Fibroblast of skin of left biceps (primary cell): ENCODE measurements at places on chromosomes 7 and 10.

GRCh38 chr7:34946486-34946885 is 90.8 kb downstream of the DPY19L1 start:
- no peak for DNase-seq

DNA sequence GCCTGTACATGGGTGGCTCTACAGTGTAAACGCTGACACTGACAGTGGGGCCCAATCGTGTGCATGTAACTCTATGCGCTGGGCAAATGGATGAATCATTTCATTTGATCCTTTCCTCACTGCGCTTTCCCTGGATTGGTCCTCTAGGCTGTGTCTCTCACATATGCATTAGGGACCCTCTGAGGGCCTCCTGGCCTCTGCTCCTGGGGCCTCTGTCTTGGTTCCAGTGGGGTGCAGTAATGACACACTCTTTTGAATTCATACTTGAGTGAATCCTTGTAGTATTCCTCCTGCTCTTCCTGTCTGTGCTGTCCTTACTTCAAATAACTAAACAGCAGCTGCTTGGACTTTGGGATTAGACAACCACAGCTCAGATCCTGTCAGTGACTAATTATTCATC is 176.5 kb upstream of the ADO start:
- DNase-seq, result no peak

DNA sequence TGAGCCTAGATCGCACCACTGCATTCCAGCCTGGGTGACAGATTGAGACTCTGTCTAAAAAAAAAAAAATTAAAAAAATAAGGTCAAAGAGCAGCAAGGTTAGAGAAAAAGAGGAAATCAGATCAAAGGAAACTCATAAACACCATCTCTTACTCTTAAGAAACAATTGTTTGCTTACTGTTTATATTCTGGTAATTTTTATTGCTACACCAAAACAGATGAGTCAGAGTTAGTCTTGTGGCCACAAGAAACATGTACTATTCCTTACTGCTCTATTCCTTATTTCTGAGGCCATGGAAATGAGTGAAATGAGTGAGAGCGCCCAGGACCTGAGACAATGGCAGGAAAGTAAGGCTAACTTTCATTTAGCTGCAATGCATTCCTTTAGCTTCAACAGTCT is 387.3 kb downstream of the HPSE2 start:
- no peak for DNase-seq

GRCh38 chr7:13981070-13981469 is 8.4 kb downstream of the ETV1 start:
- peak; percentile 90 for DNase-seq

- no peak for DNase-seq
Measured at GRCh38 chr10:70950037-70950436, 61.7 kb upstream of the PCBD1 start.

- DNase-seq, result no peak
Measured at GRCh38 chr7:82477733-82478515, 34.3 kb upstream of the CACNA2D1 start.

DNA sequence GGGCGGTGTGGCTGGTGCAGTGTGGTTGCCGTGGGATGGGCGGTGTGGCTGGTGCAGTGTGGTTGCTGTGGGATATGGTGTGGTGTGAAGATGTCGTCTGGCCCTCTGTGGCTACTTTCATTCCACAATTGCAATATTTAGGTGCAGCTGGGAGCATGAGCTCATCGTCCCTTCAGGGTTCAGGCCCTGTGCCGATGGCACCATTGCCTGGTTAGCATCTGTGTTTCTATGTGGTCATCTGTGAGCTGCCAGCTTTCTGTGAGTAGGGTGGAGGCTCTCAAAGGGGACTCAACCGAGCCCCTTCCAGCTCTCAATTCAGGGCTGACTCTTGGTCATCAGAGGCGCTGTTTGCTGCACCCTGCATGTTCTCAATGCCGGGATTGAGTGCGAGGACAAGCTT is 3.6 kb downstream of the ADGRA1 start:
- DNase-seq, result no peak

- DNase-seq, result peak; percentile 64
Measured at GRCh38 chr7:114085592-114086501, 167.0 kb upstream of the PPP1R3A start.

DNA sequence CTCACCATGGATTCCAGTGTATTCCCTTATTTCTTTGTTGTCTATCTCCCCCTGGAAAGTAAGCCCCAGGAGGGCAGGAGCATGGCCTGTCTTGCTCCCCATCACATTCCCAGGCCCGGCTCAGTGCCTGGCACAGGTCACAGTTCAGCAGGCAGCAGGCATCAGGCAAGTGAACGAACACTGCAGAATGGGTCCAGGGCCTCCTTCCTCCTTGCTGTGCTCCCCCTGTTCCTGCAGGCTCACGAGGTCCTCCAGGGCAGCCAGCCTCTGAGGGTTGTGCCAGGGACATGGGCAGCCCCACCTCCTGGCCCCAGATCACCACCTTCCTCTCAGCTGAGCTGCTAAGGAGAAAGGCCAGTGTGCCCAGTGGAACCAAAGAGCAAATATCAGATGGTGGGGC is 41.8 kb downstream of the PDLIM1 start:
- DNase-seq, result no peak

GRCh38 chr10:51642581-51642980 is 56.8 kb downstream of the CSTF2T start:
- DNase-seq, result no peak

DNA sequence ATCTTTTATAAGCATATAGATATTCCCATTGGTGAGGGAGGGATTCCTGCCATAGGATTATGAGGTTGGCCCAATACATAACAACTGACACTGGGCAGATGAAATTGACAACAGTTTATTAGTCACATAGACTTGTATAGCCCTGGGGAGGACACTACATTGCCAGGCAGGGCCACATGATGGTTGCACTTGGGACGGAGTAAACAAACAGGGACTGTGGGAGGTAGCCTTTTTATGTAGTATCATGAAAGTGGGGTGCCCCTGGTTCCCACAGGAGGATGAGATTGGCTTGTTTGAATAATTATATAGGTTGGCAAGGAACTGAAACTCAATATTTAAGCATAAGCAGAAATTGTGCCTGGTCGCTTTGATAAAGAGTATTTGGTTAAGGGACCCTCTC is 23.5 kb downstream of the TRIM24 start:
- no peak for DNase-seq

DNA sequence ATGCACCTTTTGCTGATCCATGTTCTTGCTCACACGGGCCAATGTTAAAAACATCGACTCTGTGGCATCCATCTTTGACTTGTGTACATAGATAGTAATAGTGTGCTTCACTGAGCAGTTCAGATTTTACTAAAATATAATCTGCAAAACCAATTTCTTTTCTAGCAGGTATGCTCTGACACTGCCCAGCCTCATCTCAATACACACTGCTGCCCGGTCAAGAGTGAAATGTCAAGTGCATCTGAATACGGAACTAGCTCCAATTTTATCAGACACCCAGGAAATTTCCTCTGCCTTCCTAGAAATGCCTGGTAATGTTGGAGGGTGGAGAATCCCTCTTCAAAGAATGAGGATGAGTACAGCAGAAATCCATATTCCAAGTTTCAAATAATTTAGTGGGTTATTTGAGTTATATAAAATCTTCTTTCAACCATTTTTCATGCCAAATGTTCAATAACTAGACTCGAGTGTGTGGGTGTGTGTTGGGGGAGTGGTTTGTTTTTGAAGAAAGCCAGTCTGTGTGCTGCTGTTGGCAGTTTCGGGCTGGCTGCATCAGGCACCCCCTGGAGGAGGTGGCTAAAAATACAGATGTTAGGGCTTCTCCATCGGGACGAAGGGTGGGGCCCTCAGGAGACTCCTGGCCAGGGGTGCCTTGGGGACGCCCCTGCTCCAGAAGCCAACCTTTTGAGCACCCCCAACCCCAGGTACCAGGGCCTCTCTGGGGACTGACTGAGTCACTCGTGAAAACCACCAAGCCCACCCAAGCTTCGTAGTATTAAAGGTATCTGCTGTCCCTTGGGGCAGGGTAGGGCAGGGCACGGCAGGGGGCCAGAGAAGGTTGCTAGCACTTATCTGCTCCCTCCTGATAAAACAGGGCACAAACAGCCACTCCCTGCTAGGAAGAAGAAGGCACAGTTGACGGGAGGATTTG is 15.4 kb downstream of the CTBP2 start:
- no peak for DNase-seq

- no peak for DNase-seq
Measured at GRCh38 chr7:131284702-131285419, 42.8 kb upstream of the MKLN1 start.

DNA sequence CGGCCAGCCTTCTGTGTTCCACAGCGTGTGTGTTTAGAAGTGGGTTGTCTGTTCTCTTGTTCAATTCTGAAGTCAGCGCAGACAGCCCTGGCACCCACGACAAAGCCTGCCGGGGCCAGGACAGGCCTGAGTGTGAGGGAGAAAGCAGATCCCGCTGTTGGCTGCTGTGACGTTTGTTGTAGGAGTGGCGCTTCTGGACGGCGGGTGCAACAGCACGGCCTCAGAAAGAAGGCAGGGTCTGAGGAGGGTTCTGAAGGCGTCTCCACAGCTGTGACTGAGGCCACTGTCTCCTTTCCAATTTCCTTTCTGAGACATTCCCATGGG is 76.2 kb downstream of the VIPR2 start:
- DNase-seq, result no peak

DNA sequence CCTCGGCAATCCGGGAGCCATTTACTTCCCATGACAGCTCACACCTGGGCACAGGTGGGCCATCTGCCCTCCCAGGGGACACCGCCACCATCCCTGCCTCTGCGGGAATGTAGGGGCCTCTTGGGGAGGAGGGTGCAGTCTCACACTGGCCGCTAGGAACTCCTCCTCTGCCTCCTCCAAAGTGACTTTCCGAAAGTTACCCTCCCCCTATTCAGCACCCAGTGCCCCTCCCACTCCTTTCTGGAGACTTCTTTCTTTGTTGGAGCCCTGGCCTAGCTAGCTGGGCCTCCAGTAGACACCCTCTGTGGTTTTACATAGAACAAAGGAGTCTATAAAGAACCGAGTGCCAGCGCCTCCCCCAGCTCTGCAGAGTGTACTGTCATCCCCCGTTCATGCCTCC is 45.8 kb upstream of the MNX1 start:
- DNase-seq, result no peak

GRCh38 chr7:1938788-1939433 is 268.8 kb downstream of the ELFN1 start:
- no peak for DNase-seq

- DNase-seq, result no peak
Measured at GRCh38 chr10:84523526-84523925, 195.1 kb downstream of the CCSER2 start.

DNA sequence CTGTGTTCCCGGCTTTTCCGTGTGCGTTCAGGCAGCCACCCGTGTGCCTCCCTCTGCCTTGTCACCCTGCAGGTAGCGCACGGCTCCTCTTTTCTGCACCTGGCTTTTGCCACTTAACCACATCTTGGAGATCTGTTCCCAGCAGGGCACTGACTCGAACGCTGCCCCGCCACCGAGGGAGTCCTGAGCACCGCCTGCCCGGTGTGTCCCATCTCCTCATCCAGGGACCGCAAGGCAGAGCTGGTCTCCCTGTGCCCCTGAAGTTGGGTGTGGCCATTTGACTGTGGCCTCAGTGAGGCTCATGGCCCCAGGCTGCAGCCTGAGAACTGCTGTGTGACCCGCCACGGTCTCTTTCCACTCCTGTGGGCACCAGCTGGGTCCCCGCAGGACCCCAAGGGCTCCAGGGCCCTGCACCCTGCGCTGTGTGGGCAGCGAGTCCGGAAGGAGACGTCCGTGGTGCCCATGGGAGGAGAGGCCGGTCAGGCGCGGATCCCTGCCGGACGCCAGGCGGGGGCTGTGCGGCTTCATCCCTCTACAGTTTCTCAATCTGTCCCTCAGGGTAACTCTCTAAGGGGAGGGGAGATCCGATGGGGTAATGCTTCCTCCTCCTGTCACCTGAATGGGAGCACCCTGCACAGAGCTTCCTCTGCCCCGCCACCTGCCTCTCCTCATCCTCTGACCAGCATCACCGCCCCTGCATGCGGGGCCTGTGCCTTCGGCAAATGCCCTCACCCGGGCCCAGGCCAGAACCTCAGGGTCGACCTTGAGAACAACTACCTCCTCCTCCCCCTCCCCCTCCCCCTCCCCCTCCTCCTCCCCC is 1.8 kb upstream of the INTS1 start:
- no peak for DNase-seq

DNA sequence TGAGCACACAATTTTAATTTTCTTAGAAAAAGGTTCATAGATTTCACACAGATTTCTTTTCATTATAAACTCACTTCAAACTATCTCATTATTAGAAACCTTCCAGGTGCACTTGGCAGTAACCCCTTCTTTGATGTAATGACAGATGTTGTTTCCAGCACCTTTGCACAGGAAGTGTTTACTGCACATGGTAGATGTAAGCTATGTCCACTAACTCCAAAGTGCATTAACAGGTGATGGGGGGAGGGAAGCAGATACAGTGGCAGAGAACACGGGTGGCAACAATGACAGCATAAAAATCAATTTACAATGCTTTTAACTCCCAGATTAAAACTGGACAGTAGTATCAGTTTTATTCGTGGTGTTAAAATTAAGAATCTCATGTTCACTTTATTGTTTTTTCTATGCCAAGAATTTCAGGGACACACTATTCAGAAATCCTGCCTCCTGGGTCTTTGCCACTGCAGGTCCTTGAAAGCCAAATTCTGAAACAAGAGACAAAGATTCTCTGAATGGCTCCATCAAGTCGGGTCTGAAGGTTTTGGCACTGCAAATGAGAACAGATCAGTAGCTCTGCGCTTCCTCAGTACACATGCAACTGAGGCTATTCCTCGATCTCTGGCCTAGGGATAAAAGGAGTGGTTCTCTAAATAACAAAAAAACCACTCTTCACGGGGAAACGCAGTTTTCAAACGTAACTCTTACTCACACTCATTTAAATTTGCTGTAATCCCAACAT is 187.7 kb downstream of the JAZF1 start:
- no peak for DNase-seq

DNA sequence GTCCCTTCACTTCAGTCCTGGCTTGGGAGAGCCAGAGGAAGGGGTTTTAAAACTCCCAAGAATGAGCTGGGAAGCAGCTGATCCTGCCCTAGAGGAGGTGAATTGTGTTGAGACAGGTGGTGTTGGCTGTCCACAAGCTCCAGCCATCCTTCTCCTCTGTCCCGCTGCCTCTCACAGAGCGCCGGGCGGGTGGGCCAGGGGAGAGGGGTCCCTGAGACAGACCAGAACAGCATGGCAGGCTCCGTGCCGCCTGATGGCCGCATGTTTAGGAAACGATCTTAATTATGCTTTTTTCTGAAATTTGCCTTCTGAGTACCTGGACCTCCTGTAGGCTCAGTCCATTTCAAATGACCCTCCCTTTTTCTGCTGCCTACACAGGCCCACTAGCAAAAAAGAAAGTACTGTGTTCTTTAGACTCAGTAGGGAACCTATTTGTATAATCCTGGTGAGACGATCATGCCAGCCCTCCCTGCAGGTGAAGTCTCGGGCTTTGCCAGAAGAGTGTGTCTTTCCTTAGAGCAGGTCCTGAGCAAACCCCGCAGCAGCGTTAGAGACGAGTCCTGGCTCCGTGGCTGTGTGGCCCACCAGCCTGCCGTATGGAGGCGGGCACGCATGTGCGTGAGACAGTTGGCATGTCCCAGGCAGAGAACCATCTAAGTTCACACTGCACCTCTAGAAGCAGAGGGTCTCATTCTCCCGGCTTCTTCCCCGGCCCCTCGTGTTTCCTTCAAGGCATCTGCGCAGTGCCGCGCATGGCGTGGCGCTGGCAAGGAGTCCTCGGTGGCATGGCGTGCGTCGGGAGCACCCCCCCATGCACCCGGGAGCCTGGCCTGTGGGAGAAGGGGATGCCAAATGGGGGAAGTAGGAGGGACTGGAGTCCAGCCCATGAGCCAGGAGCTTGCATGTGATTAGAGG is 26.3 kb upstream of the PWWP2B start:
- DNase-seq, result no peak

- DNase-seq, result no peak
Measured at GRCh38 chr10:118977022-118977599, 52.4 kb upstream of the NANOS1 start.

GRCh38 chr10:3542185-3542611 is 242.8 kb downstream of the KLF6 start:
- peak; percentile 59 for DNase-seq
